ENCODE measurements at places on chromosomes 3 and 15.

- DNase-seq, result no peak
Measured at GRCh38 chr3:126064627-126065258, 19.2 kb downstream of the SLC41A3 start.

GRCh38 chr15:31360843-31361763 lies 34.5 kb downstream of the KLF13 start:
- peak; percentile 95 for DNase-seq

GRCh38 chr3:58271901-58272501 lies 34.0 kb upstream of the RPP14 start:
- DNase-seq, result no peak

- no peak for DNase-seq
Measured at GRCh38 chr3:28247286-28247685, 5.9 kb downstream of the CMC1 start.

GRCh38 chr3:104388619-104389018 lies 978.1 kb upstream of the ALCAM start:
- DNase-seq, result no peak

DNA sequence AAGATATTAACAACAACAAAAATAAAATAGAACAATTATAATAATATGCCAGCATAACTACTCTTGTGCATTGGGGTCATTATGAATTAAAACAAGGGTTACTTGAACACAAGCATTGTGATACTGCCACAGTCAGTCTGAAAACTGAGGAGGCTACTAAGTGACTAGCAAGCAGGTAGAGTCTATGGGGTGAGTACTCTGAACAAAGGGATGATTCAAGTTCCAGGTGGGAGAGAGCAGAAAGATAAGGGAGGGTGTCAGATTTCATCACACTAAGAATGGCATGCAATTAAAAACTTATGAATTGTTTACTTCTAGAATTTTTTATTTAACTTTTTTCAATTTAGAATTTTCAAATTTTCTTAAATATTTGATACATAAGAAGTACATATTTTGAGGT lies 754.4 kb upstream of the GOLIM4 start:
- no peak for DNase-seq

GRCh38 chr15:77019521-77020331 lies 24.8 kb downstream of the PSTPIP1 start:
- DNase-seq, result no peak

DNA sequence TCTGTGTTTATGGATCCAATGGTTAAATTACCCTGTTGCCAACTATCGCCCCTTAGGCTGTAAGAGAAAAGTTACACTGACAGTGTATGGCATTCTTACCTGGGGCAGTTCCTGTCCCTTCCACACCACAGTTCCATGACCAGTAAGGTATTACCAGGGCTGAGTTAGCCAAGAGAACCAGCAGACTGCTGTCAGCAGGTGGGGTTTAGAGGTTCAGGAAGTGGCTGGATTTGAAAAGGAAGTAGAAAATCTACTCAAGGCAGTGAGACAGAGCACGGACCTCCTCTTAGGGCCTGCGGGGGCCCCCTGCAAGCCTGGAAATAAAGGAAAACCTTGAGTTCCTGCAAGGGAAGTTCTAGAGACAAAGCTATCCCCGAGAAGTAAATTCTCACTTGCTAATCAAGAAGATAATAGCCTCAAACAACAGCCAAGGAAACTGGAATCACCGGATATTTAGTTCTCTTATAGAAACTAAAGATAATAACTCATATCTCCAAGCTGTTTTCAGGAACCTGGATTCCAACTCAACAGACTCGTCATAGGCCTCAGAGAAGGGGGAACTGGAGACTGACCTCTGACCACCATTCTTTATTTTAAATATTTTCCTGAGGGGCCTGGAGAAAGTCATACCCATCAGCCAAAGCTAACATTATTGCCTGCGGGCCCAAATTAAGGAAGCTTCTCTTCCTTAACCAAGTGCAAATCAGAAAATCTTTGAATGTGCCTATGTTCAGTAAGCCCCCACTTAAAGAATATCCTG lies 161.7 kb downstream of the ANXA2 start:
- no peak for DNase-seq

Measured in activated CD4-positive, alpha-beta T cell treated with anti-CD3 and anti-CD28 coated beads, Interleukin-2, amount 10 ng/mL, durations not matched to agents 7 days and 5 days (primary cell).